ENCODE measurements at places on chromosomes 2 and 18. TPM values are rescaled to one million over a fixed set of nuclear protein-coding genes. Genes with fewer than 3 reads are reported as not detected.

MEIS1 gene
- polyA plus RNA-seq, result 0.33 TPM

NEU4 gene
- not detected for polyA plus RNA-seq

CCL20 gene
- polyA plus RNA-seq, result not detected

KCMF1 gene
- polyA plus RNA-seq, result 17.6 TPM

CLEC4F gene
- not detected for polyA plus RNA-seq

GPR39 gene
- polyA plus RNA-seq, result not detected

PROC gene
- not detected for polyA plus RNA-seq

RESP18 gene
- polyA plus RNA-seq, result not detected

DNAJC5G gene
- polyA plus RNA-seq, result not detected

IL1R2 gene
- polyA plus RNA-seq, result not detected

KIAA1328 gene
- 12.6 TPM for polyA plus RNA-seq

PTH2R gene
- polyA plus RNA-seq, result 0.23 TPM

THSD7B gene
- polyA plus RNA-seq, result not detected

DCC gene
- polyA plus RNA-seq, result not detected

TLX2 gene
- polyA plus RNA-seq, result not detected

NBAS gene
- polyA plus RNA-seq, result 12.6 TPM

DPYSL5 gene
- not detected for polyA plus RNA-seq

CD302 gene
- polyA plus RNA-seq, result 0.11 TPM

ANKAR gene
- 10.0 TPM for polyA plus RNA-seq

MOGAT1 gene
- polyA plus RNA-seq, result not detected

EGR4 gene
- polyA plus RNA-seq, result 0.26 TPM

CCDC74A gene
- polyA plus RNA-seq, result not detected

GALR1 gene
- not detected for polyA plus RNA-seq

ARHGAP25 gene
- polyA plus RNA-seq, result 217 TPM

MOCOS gene
- 0.13 TPM for polyA plus RNA-seq

MROH2A gene
- polyA plus RNA-seq, result not detected

HAAO gene
- 5.7 TPM for polyA plus RNA-seq

UGT1A7 gene
- polyA plus RNA-seq, result not detected

OXER1 gene
- 0.63 TPM for polyA plus RNA-seq

SLC11A1 gene
- 1.3 TPM for polyA plus RNA-seq

RFX8 gene
- not detected for polyA plus RNA-seq

GLS gene
- 40.3 TPM for polyA plus RNA-seq

PKDCC gene
- not detected for polyA plus RNA-seq

PRKCE gene
- 12.7 TPM for polyA plus RNA-seq

OSBPL6 gene
- not detected for polyA plus RNA-seq

FAP gene
- polyA plus RNA-seq, result not detected

SOWAHC gene
- not detected for polyA plus RNA-seq

ITM2C gene
- polyA plus RNA-seq, result 162 TPM

CCDC141 gene
- 15.4 TPM for polyA plus RNA-seq

TMEM163 gene
- 1.2 TPM for polyA plus RNA-seq

MC2R gene
- not detected for polyA plus RNA-seq

CENPO gene
- 2.6 TPM for polyA plus RNA-seq

C2orf68 gene
- 18.3 TPM for polyA plus RNA-seq

YES1 gene
- 0.18 TPM for polyA plus RNA-seq
